ENCODE measurements at places on chromosomes 13 and 19.
A peak's percentile ranks its signal among the peaks of the same experiment; 100 is the strongest.

DNA sequence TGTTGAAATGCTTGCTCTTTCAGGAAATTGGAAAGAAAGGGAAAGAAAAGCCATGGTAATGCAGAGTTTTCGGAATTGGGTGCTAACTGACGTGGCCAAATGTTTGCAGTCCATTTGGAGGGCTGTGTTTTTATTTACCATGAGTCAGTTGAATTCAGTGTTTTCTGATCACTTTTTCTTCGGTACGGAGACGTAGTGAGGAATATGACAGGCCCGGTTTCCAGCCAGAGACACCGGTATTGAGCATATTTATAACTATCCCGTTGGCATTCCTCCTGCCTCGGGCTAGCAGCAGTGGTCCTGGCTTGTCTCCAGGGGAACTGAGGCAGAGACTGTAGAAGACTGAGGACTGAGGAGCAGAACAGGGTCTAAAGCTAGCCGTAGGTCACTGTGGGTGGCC is 1.0 kb downstream of the CDC16 start:
- DNase-seq = no peak

- no peak for DNase-seq
Measured at GRCh38 chr13:112836940-112837339, 132.1 kb upstream of the MCF2L start.

GRCh38 chr19:33683881-33684537 is 62.3 kb downstream of the CHST8 start:
- DNase-seq = no peak

GRCh38 chr19:31392464-31392863 is 43.2 kb upstream of the TSHZ3 start:
- DNase-seq = no peak

GRCh38 chr19:31140717-31141116 is 208.5 kb downstream of the TSHZ3 start:
- DNase-seq = no peak

DNA sequence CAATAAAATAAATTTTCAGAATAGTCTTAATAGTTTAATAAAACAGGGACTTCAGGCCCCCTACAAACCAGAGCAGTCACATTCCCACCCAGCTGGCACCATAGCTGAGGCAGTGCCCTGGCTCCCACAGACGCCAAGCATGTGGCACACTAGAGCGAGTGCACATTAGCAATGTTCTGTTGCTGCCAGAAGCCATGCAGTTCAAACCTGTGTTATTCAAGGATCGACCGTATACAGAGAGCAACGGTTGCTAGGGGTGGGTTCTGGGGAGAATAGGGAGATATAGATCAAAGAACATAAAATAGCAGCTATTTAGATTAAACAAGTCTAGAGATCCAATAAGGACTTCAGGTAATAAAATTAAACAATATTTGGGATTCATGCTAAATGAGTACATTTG is 419.3 kb upstream of the KLHL1 start:
- DNase-seq = no peak

GRCh38 chr19:53463263-53463662 is 4.3 kb upstream of the ZNF813 start:
- DNase-seq = no peak

DNA sequence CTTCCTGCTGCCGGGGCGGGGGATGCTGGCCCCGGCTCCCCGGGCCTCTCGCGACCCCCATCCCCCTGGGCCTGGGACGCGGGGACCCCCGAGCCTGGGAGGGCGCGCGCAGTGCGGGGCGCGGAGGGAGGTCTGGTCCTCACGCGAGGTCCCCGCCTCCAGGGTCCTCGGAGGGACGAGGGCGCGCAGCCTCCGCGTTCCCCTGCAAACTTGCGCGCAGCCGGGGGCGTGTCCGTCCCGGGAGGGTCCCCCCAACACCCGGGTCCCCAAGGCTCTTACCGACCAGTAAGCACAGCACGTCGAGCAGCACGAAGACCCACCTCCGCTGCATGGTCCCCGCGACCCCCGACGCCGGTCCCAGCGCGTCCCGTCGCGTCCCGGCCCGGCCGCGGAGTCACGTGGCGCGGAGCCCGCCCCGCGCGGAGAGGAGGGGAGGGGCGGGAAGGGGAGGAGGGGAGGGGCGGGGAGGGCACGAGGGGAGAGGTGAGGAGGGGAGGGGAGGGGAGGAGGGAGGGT is at the start of gene PLPP2:
PLPP2 (minus strand) TSS at position 398 of the 516 bp plus-strand sequence; CDS start at position 331, 67 bp downstream.
- DNase-seq = no peak

GRCh38 chr19:15976836-15977689 is 28.3 kb downstream of the OR10H4 start:
- no peak for DNase-seq

GRCh38 chr13:23928985-23929384 is 31.7 kb upstream of the C1QTNF9B start:
- DNase-seq = no peak

DNA sequence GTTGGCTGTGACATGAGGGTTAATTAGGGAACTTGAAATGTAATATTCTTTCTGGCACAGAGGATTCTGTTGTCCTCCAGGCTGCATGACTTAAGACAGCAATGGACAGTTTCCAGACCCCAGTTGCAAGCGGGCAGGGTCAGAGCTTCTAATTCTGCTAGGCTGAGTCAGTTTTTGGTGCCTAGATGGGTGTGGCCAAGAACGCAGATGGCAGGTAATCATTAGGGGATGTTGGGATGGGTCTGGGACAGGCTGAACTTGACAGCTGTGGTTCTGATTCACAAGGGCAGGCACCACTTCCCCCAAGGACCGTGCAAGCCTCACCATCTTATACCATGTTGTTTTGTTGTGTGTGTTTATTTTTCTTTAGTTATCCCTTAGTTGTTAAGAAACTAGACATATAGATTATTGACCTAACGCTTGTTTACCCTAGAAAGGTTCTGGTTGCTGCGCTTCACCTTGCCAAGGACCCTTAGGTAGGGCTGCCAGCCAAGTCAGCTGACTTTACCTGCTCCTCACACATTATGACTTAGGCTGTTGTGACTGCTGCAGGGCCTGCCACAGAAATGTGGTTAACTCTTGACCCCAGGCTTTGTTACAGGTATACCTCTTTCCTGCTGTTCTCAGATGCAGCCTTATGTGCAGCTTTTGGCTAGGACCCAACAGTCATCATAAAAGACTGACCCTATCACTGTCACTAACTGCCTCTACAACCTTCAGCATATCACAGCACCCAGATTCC is 117.7 kb upstream of the KLF12 start:
- no peak for DNase-seq

DNA sequence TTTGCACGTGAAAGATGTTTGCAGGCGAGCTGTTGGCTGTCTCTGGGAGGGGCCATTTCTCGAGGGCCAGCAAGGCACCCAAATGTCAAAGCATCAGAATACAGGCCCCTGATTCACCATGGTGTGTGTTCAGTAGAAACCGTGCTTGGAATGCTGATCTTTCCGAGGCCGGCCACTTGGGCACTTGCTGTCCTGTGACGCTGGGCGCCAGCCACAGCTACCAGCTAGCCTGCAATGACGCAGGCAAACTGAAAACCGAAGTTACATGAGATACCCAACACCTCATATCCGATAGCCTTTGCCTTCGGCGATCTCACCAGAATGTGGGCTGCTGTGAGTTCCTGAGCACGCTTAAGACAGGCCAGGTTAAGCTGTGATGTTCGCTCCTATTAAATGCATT is 12.0 kb downstream of the THOP1 start:
- DNase-seq = no peak

- no peak for DNase-seq
Measured at GRCh38 chr13:105545811-105546210, 989.7 kb downstream of the EFNB2 start.

GRCh38 chr13:47303626-47304025 is 406.8 kb upstream of the HTR2A start:
- DNase-seq = no peak

GRCh38 chr19:7690779-7691258 is 10.2 kb downstream of the TRAPPC5 start:
- peak; percentile 56 for DNase-seq

- no peak for DNase-seq
Measured at GRCh38 chr13:100648354-100648753, 26.2 kb downstream of the TMTC4 start.

- no peak for DNase-seq
Measured at GRCh38 chr19:38145623-38146022, 78.4 kb downstream of the DPF1 start.

DNA sequence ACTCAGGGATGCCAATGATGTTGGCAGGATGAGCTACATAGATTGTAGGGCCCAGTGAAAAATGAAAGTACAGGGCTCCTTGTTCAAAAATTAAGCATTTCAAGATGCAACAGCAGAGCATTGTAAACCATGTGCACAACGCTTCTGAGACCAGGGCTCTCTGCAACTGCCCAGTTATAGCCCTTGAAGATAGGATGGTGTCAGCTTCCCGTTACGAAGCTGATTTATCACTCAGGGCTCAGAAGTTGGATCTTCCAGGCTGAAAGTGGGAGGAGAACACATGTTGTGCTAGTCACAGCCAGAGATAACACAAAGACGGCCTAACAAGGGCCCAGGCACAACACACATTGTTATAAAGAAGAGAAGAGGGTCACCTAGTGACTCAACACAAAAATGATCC is 466.7 kb downstream of the TUBA3C start:
- no peak for DNase-seq

DNA sequence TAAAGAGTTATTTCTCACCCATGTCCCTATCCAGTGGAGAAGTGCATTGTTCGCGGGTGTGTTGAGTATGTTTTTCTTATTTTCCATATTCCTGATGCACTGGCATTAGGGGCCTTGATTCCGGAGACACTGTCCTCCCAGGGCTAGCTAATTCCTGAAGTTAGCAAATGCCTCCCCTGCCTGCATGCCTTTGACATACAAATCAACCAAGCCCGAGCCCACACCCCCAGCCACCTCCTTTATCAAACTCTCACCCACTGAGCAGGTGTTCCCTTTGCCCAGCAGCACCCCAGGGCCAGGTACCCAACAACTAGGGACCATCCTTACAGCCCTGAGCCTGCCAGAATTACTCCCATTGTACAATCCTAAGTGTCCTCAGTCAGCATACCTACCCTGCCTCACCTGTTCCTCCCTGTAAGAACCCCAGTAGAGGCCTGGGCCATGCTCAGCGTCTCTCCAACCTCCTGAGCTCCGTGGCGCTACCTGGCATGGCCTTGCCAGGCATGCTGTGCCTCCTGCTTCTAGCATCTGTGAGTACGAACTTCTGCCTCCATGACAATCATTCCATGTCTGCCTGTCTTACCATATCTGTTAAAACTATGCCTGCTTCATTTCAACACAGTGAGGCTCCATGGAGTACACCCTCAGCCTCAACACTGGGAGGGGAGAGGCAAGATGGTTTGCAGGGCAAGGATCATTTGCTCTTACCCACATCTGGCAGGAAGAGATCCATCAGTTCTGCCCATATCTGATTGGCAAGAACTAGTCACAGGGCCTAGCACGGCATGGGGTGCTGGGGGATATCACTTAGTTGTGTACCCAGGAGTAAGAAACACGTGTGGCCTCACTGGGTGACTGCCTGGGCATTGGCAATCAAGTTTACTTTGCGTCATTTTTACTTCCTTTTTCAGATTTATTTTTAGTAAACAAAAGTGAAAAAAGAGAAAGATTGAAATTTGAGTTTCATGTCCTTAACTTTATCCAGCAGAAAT is 203.9 kb downstream of the SHISA2 start:
- no peak for DNase-seq

GRCh38 chr13:35283856-35284255 is 192.6 kb downstream of the MAB21L1 start:
- no peak for DNase-seq

DNA sequence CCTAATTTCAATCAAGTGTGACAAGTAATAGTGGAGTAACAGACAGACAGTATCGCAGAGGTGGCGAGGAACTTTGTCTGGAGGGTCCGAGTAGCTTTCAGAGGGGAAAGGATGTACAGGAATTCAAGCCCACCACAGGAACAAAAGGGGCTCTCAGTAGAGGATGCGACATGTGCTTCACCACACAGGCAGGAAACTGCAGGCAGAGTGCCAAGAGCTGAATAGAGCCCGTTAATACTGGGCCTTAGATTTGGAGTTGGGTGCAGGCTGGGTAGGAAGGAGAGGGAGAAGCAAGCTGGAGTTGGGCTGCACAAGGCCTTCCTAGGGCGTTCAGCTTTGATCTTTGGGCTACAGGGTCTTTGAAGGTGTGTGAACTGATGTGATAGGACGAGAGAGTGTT is 1.2 kb downstream of the CCDC70 start:
- no peak for DNase-seq

GRCh38 chr13:111219950-111220349 is 100.5 kb upstream of the TEX29 start:
- DNase-seq = no peak

GRCh38 chr13:76733671-76734070 is 152.5 kb downstream of the KCTD12 start:
- no peak for DNase-seq

DNA sequence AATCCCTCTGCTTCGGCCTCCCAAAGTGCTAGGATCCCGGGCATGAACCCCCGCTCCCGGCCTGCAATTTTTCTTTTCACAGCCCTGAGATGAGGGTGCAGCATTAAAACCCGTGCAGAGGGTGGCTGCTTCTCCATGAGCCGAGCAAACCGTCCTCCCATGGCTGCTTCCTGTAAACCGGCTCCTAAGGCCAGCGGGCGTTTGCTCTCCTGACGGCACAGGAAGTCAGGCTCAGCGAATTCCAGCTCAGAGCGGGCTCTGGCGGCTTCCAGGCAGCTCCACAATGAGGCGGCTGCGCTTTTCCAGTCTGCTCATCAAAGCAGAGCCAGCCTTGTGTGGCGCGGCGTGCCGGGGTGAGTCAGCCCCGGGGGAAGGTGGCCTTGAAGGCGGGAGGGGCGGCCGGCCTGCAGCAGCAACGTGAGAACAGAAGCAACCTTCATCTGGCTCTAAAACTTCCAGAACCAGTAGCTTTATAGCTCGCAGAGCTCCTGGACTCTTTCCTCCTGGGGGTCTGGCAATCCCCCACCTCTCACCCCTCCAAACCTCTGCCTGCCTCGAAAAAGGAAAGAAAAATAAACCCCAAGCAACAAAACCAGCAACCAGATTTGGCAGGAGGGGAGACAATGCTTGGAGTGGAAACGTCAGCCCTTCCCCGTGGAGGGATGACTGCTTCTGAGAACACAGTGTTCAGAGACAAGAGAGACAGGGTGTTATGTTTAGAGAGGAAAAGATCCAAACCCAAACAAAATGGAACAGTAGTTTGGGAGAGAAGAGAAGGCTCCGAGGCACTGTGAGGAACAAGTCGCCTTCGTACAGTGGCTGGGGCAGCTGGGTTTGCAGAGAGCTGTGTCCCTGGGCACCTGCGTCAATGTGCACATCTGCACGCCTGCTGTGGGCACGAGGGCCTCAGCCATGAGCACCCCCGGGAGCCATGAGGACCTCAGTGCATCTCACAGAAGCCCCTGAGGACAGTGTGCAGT is 67.8 kb downstream of the GADD45B start:
- peak; percentile 54 for DNase-seq

DNA sequence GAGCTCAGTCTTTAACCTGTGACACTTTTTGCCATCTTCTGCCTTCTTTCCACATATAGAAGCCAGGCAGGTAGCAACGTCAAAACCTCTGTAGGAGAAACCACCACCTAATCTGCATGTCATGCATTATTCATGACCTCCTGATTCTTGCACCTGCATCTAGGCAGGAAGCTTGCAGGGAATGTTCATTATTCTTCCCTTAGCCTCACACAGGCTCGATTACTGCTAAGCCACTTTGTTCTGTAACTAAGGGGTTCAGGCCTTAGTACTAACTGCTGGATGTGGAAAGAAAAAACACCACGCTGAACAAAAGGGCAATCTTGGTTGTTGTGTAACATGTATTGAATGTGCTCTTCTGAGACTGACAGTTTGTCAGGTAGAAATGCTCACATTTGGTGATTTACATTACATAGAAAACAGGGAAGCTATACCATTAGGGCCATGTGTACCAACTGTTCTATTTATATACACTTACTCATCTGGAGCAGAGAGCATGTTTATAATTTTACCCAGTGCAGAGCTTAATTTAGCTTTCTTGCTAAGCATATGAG is 366.9 kb downstream of the KLF12 start:
- DNase-seq = no peak

GRCh38 chr19:46760363-46760762 is 14.1 kb upstream of the STRN4 start:
- no peak for DNase-seq
